ENCODE measurements at places on chromosomes 6 and 20. TPM values are rescaled to one million over a fixed set of nuclear protein-coding genes. Genes with fewer than 3 reads are reported as not detected.

- H3K4me3 ChIP-seq, result no peak overlapping the region
- no peak for DNase-seq
- no peak overlapping the region for H3K27ac ChIP-seq
- H3K4me1 ChIP-seq, result no peaks in the 10 kb centered on the region
- H3K27me3 ChIP-seq, result no peaks in the 10 kb centered on the region
Measured at GRCh38 chr6:156543431-156543830, 233.7 kb upstream of the ARID1B start.

DNA sequence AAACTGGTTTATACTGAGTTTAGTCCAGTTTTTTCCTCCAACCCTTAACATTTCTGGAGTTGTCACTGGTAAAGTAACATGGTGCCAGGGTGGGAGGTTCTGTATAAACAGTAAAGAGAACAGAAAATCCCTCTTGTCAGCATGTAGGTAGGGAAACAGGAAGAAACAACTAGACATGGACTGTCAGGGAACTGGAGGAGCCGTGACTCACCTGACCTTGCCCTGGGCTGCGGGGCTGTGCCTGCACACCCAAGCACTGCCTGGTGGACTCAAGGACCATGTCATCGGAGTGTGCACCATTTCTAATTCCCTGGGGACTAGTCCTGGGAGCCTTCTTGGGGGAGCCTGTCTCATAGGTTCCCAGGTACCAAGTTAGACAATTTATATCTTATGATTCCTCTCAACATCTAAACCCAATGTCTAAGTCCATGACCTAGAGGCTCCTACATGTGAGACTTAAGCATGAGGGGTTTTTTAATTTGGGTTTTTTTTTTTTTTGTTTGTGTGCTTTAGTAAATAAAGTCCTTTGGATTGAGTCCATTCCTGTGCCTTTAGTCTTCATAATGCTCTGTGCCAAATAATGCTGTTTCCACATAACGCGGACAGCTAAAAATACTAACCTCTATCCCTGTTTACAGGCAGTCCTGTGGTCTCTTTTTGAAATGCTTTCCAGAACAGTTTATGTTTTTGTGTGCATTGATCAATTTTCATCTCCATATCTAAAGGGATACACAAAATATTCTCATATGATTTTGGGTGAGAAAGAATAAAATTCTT is 136.9 kb upstream of the SUPT3H start:
- DNase-seq, result no peak
- H3K36me3 ChIP-seq, result no peaks in the 10 kb centered on the region
- no peak overlapping the region for H3K27ac ChIP-seq

GRCh38 chr6:169093066-169093723 is 160.5 kb downstream of the THBS2 start:
- no peaks in the 10 kb centered on the region for H3K4me1 ChIP-seq
- no peak overlapping the region for H3K27ac ChIP-seq
- H3K36me3 ChIP-seq, result no peaks in the 10 kb centered on the region
- no peak for DNase-seq

DNA sequence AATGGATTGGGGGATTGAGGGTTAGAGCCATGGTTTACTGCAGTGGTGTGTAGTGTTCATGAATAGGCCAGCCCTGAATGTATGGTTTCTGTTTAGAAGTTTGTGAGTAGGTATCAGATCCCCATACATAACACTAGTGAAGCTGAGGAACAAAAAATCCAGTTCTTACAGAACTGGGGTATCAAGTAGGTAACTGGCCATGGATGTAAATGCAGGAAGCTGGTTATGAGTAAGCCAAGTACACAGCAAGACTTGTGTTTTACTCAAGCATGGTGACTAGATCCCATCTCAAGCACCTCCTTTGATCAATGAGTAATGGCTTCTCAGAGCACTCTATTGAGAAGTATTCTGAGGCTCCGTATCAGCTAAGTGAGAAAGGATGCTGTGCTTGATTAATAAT is 613.7 kb upstream of the FLRT3 start:
- H3K4me1 ChIP-seq, result no peaks in the 10 kb centered on the region
- H3K27me3 ChIP-seq, result no peaks in the 10 kb centered on the region
- no peak overlapping the region for H3K27ac ChIP-seq
- no peaks in the 10 kb centered on the region for H3K36me3 ChIP-seq
- no peak for DNase-seq

The MEP1A gene
- total RNA-seq, result not detected

Measured in cardiac muscle cell (in vitro differentiated cells and primary cell).